ENCODE measurements at places on chromosomes 5 and 9. TPM values are rescaled to one million over a fixed set of nuclear protein-coding genes. Genes with fewer than 3 reads are reported as not detected.

DNA sequence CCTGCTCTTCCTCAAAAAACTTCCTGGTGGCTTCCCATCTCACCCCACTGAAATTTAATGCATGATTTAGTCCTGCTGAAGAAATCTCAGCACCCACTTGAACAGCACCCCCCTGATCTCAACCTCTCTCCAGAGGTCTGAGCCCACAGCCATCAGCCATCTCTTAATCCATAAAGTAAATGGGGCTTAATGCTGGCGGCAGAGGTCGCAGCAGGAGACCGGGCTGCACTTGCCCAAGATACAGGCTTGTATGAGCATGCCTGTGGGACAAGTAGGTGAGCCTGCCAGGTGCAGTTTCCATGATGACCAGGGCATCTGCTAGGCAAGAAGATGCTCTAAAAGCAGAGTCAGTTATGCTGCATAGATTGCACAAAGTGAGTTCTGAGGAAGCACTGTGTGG is 52.4 kb upstream of the CTXN3 start:
- DNase-seq = no peak

DNA sequence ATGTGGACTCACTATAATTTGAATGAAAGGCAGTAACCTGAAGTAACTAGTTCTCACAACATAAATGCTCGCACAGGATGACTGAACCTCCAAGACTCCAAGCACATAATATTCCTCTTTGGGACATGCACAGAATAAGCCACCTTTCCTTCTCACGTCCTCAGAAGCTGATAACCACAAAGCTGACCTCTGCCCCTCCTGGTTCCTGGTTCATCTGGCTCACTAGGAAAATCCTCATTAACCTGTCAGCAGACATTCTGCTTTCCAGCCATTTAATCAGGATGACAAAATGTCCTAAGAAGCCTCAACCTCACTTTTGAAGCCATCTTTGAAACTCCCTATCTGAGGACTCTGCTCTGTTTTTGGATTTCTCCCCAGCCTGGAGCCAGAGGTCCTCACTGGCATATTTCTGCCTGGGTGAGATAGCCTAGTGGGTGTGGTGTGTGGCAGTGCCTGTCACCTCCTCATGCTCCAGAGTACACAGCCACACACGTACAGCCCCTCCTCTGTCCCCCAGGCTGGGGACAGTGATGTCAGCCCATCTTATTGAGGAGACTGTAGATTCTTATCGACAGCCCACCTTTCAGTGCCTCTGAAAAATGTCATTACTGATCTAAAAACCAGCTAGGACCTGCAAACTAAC is 10.3 kb downstream of the ANKH start:
- DNase-seq = no peak

GRCh38 chr5:142320851-142321560 is 3.8 kb downstream of the SPRY4 start:
- DNase-seq = no peak

DNA sequence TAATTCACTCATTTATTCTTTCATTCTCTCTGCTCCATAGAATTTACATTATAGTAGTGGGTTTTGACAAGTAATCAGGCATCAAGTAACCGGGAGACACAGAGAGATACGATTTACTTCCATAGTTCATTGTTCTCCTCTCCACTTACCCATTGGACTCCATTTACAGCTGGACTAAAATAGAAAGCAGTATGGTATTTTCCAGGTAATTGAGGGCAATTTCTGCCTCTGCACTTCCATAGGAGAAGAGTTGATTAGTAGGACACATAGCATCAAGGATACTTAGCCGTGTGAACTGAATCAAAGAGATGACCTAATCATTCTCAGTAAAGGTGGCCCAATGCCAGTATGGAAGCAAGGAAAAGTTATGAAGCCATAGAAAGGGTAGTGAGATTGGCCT is 244.4 kb downstream of the COX7C start:
- no peak for DNase-seq

The C5orf34 gene
- 0.81 TPM for total RNA-seq

The GMCL2 gene
- not detected for total RNA-seq

Data from CD4-positive, CD25-positive, alpha-beta regulatory T cell (primary cell).